ENCODE measurements at places on chromosomes 1 and 21.

DNA sequence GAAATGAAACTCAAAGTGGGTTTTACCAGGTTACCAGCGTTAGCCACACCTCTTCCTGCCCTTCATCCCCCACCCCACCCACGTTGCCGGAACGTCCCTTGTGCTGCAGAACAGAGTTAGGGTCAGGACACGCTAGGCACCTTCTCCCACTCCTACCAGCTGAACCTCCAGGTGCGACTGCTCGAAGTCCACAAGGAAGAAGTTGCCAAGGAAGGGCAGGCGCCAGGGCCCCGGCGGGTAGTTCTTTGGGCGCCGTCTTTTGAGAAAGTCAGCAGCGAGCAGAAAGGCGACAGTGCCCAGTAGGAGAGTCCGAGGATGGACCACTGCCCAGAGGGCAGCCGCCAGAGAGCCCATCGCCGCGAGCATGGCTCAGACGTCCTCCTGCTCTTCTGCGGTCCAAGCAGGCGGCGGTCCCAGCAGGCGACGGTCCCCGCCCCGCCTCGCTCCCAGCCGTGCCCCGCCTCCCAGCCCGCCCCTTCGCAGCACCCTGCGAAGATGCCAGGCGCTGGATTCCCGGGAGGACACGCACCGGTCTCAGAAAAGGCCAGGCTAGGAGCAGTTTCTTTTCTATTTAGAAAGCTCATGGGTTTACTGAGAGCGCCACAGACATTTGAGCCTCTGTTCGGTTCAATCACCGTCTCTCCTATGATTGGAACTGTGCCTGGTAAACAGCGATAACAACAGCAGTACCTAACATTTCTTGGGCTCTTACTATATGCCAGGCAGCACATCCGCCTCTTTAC is at the start of gene CYP2J2:
TSS of gene CYP2J2 (minus strand) at position 393 of the 743 bp plus-strand sequence. CDS start at position 366, 27 bp downstream.
- peak; percentile 28 for DNase-seq

DNA sequence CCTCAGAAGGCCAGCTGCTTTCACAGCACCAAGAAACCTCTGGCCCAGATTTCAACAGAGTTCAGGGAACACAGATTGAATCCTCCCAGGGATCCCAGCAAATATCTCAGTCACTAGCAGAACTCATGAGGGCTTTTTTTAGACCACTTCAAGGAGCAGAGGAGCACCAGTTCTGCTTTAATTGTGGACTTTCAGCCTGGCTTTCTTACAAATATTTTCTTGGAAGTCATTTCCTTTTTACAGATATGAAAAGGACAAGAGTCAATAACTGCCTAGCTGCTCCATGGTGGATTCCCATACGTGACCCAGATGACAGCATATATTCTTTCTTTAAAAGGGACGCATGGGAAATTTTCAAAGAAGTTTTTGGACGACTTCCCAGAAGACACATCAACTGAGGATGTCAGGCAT is 6.4 kb upstream of the LRRC8B start:
- no peak for DNase-seq

- no peak for DNase-seq
These were observed 322.9 kb downstream of the MATN1 start for GRCh38 chr1:30400507-30400906.

GRCh38 chr1:201163707-201164106 is 9.4 kb upstream of the TMEM9 start:
- DNase-seq = no peak

GRCh38 chr21:16634515-16634914 is 878.3 kb upstream of the CXADR start:
- no peak for DNase-seq

- no peak for DNase-seq
These were observed 445.9 kb downstream of the SETD4 start for GRCh38 chr21:35614396-35614921.

DNA sequence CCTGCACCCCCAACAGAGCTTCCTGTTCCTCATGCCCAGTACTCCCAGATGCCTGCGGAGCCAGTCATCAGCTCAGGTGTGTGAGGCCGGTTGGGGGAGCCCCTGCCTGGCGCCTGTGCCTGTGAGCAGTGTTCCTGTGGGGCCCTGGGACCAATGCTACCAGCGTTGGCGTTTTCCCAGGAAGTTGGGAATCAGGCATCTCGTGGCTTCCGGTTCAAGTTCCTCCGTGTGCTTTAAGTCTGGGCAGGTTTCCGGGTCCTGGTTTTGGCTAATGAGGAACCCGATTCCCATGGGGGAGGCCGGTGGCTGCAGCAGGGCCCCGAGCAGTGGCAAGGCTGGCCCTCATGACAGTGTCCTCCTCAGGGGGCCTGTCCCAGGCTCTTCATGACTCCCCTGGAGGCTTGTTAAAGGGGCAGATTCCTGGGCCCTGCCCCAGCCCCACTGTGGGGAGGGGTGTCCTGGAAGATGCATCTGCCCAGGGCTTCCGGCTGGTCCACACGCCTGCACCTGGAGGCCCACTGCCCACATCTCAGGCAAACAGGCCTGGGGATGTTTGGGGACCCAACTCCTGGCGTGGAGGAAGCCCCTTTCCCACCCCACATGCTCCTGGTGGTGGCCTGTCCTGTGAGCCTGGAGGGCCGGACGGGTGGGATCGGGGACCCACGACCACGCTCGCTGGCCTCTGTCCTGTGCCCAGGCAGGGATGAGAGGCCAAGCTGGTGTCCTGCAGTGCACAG is 26.2 kb downstream of the TP73 start:
- no peak for DNase-seq

DNA sequence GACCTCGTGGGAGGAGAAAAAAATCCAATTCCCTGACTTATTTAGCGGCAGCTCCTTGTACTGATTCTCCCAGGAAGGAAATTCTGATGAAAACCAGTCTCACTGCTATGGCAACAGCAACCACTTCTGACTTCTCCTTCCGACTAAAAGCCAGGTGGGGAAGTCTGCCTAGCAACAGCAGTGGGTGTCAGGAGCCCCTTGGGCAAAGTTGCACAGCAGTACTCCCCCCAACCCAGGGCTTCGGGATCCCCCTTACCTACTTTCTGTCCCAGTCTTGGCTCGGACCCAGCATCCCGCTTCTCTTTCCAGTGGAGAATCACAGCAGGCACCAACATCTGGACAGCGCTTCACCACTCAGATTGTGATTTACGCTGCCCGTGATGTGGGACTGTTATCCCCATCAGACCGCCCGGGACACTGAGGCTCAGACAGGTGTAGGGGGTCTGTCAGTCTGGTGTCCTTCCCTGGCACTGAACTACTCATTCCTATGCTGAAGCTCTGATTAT is 24.6 kb downstream of the NKAIN1 start:
- DNase-seq = no peak

- DNase-seq = no peak
These were observed 1498.2 kb upstream of the B3GALT2 start for GRCh38 chr1:194684636-194685035.

- DNase-seq = peak; percentile 49
These were observed 699 bp downstream of the MAP3K6 start for GRCh38 chr1:27366113-27366410.

DNA sequence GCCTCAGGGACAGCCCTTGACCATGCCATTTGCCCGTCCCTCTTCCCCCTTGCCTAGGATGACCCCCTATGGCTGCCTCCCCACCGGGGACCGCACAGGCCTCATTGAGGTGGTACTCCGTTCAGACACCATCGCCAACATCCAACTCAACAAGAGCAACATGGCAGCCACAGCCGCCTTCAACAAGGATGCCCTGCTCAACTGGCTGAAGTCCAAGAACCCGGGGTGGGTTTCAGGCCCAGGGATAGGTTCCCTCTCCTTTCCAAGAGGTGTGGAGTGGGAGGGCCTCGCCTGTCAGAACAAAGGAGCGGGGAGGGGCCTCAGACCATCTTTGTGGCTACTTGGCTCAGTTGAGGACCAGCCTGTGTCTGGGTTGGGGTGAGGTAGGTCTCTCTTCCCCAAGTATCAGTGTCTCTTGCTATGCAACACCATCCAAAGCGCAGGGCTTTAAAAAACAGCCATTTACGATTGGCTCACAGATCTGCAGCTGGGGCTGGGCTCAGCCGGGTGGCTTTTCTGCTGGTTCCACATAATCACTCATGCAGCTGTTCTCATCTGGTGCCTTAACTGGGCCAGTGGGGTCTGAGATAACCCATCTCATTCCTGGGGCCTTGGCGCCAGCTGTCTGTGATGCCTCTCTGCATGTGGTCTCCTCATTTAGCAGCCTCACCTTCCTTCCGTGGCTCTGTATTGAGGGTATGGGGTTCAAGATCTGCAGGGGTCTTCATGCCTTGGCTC is 71.7 kb downstream of the PIK3CD start:
- DNase-seq = no peak

- DNase-seq = no peak
These were observed 204.8 kb downstream of the KCNK2 start for GRCh38 chr1:215287362-215287761.

- no peak for DNase-seq
These were observed 313.5 kb upstream of the PLXNA2 start for GRCh38 chr1:208557723-208558094.

DNA sequence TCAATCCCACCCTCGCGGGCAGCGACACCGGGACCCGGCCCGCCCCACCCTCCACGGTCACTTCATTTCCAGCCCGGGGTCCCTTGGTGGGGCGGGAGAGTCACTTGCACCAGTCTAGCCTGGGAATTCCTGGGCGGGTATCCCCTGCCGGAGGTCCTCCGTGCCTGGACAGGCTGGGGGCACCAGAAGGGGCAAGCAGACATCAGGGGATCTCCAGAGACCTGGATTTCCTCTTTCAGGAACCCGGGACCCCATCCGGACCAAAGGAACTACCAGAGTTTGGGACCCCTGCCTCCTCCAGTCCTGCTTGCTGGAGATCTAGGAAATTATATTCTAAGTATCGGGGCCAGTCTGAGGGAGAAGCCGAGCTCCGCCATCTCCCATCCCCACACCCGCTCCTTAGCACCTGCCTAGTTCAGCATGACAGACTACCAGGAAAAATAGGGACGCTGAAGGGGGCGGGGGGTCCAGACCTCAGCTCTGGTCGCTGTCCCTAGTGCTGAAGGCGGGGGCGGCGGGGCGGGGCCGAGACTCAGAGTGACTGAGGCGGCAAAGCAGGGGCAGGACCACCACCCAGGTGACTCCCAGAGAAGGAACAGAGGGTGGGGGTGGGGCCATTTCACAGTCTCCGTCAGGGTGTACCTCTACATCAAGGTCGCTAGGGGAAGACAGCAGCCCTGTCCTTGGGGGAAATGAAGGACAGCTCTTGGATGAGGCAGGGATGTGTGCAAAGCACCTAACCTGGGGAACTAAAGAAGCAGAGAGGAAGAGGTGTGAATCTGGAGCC is 832 bp downstream of the HCN3 start:
- DNase-seq = peak; percentile 88

DNA sequence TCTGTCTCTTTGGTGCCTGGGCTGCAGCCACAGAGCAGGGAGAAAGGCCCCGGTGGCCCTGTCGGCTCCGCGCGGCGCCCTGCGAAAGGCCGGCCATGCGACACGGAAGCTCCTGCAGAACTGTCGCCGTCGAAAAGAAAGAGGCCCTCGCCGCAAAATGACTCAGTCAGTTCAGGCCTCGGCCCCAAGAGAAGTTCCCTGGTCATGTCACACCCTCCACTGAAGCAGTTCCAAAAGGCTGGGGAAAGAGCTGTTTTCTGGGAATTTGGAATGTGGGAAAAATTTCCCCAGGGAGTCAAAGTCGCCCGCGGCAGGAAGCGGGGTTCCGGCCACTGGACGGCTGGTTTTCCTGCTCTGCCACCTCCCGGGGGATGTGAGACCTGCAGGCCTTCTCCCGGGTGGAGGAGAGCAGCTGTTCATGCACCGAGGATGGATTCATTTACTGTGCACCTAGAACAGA is 115.8 kb upstream of the ZNF678 start:
- DNase-seq = no peak

DNA sequence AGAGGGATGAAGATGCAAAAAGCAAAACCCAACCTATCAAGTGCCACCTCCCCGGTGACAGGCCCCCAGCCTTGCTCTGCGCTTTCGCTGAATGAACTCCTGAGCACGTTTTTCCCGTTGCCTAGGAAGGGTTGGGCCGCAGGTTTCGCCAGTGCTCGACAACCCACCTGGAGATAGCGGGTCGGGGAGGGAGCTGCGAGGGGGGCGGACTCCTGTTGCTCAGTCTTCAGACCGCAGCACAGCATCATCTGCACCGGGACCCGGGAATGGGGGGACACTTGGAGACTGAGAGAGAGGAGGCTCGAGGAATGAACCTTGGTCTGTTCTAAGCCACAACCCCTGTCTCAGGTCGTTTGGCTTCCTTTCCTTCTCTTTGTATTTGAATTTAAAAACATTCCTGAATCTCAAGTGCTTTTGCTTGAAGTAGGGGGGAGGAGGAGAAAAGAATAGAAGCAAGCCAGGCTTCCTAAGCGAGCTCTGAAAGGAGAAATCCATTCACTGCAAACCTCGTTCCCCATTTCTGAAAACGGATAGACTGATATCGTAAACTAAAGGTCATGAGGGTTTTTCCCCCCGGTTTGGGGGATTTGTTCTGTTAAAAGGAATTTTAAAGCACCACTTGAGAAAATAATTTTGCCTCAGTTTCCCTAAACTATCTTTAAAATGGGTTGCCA is 1.2 kb downstream of the AK5 start:
- peak; percentile 23 for DNase-seq

DNA sequence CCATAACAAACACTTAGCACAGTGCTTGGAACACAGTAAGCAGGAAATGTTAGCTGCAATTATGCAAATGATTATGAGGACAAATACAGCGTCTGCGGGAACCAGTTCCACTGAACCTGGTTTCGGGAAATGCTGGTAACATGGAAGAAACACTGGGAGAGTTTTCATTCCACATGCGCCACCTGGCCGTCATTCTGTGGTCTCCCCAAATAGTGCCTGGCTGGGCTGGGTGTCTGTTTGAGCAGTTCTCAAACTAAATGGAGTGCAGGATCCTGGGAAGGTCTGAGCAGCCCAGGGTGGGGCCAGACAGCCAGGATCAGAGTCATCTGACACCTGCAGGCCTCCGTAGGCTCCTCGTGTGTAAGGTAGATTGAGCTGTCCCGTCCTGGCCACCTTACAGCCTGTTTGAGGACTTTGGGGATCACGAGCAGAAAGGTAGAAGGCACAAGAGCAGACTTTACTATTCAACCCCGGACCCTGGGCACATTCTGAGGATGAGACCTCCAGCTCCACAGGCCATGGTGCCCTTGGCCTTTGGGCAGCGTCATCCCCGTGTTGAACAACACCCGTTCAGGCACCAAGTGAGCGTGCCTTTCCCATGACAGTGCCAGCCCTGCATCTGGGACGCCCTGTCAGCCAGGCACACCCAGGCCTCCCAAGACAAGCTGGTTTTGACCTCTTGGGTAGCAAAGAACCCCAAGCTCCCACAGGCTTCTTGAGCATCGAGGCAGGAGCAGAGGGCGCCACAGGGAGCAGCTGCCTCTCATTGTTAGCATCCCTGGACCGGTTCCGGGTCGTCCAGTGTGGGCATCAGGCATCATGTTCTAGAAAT is 101.9 kb downstream of the PRDM2 start:
- no peak for DNase-seq
